A549 treated with CpdA at 1 μM for 4 hours (cell line): ENCODE measurements at places on chromosomes 1 and 21. TPM values are rescaled to one million over a fixed set of nuclear protein-coding genes. Genes with fewer than 3 reads are reported as not detected.

Gene CD34
- total RNA-seq = 0.01 TPM in 1 of 5 replicates, not detected in the others

Gene TRIM67
- total RNA-seq = 0.16 to 0.28 TPM (median 0.21 TPM) in 5 replicates

Gene TTF2
- total RNA-seq = 18.2 to 23.5 TPM (median 21.8 TPM) in 5 replicates

Gene CD160
- total RNA-seq = 0.10 TPM in 1 of 5 replicates, not detected in the others

Gene OVAAL
- total RNA-seq = 0.05 to 0.19 TPM in 2 of 5 replicates, not detected in the others

Gene PHC2
- total RNA-seq = 81.0 to 90.9 TPM (median 83.8 TPM) in 5 replicates

Gene ESPN
- total RNA-seq = 0.21 to 1.6 TPM (median 0.46 TPM) in 4 of 5 replicates, not detected in the other

Gene INAVA
- 33.8 to 43.7 TPM (median 37.4 TPM) in 5 replicates for total RNA-seq

Gene KIRREL1
- total RNA-seq = 29.3 to 41.0 TPM (median 38.6 TPM) in 5 replicates

Gene LTN1
- 5.1 to 7.6 TPM (median 7.0 TPM) in 5 replicates for total RNA-seq

Gene S100A14
- 0.40 to 0.79 TPM (median 0.50 TPM) in 5 replicates for total RNA-seq

Gene LENEP
- total RNA-seq = not detected in 5 replicates

Gene ARHGAP29
- total RNA-seq = 13.8 to 23.2 TPM (median 15.0 TPM) in 5 replicates

Gene RGS8
- total RNA-seq = not detected in 5 replicates

Gene PLA2G2D
- 0.03 TPM in 1 of 5 replicates, not detected in the others for total RNA-seq

Gene KCNJ9
- 0.06 TPM in 1 of 5 replicates, not detected in the others for total RNA-seq

Gene IVL
- 0.03 TPM in 1 of 5 replicates, not detected in the others for total RNA-seq

Gene FAM78B
- 0.08 to 0.46 TPM (median 0.32 TPM) in 5 replicates for total RNA-seq

Gene KPRP
- not detected in 5 replicates for total RNA-seq

Gene L1TD1
- total RNA-seq = not detected in 5 replicates

Gene DSCAM
- total RNA-seq = not detected in 5 replicates

Gene AGMAT
- 6.1 to 8.5 TPM (median 7.9 TPM) in 5 replicates for total RNA-seq

Gene APOBEC4
- not detected in 5 replicates for total RNA-seq

Gene TCHHL1
- total RNA-seq = not detected in 5 replicates
